ENCODE measurements at places on chromosomes 16 and 17.

DNA sequence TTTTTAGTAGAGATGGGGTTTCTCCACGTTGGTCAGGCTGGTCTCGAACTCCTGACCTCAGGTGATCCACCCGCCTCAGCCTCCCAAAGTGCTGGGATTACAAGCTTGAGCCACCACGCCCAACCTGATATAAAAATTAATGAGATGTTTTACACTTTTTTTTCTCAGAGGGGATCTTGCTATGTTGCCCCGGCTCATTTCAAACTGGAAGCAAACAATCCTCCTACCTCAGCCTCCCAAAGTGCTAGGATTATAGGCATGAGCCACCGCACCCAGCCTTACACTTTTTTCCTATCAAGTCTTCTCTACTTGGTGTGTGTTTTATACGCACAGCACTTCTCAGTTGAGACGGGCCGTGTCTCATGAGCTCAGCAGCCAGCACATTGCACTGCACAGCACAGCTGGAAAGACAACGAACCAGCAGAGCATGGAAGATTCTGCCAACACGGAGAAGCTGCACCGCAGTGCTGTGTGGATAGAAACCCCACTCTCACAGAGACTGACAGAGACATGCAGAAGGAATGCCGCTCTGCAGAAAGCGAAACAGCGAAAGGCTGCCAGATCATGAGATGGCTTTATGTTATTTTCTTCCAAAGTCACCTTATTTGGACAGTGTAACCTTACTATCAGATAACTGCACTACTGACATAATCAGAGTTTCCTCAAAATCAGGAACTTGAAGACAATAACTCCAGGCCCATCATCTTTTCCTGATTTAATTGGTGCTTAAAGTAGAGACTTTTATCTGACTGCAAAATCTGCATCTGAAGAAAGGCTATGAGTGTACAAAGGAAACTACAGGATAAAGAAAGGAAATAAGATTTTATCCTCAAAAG is 6.5 kb upstream of the QRICH2 start:
- DNase-seq = no peak

- DNase-seq = no peak
Observed at GRCh38 chr17:66573078-66573477, 261.8 kb upstream of the CACNG5 start.

DNA sequence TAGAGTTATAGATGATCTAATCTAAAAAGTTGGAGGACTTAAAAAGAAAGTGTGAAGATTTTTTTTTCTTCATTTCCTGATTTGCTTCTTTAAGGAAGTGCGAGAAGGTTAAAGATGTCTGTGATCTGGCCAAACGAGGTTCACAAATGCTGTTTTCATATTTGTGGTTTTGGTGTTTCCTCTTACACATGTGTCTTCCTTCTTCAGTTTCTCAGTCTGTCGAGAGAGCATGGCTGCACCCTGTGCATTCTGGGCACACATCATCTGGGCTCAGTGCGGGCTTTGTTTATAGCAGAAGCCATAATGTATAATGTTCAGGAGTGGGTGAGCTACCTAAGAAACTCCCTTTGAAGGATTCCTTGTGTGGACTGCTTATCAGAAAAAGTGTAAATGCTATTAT is 260.4 kb upstream of the TBX2 start:
- DNase-seq = peak; percentile 5

DNA sequence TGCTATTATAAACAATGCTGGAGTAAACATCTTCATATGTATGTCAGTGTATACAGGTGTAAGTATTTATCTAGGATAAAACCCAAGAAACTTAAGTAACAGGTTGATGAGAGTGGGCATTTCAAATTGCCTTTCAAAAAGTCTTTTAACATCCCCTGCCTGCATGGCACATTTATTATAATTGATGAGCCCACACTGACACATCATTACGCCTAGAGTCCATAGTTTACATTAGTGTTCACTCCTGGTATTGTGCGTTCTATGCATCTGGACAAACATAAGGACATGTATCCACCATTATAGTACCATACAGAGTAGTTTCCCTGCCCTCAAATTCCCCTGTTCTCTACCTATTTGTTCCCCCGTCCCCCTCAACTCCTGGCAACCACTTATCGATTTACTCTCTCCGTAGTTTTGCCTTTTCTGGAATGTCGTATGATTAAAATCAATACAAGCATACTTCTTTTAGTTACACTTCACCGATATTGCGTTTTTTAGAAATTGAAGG is 53.7 kb downstream of the NACA2 start:
- DNase-seq = no peak

DNA sequence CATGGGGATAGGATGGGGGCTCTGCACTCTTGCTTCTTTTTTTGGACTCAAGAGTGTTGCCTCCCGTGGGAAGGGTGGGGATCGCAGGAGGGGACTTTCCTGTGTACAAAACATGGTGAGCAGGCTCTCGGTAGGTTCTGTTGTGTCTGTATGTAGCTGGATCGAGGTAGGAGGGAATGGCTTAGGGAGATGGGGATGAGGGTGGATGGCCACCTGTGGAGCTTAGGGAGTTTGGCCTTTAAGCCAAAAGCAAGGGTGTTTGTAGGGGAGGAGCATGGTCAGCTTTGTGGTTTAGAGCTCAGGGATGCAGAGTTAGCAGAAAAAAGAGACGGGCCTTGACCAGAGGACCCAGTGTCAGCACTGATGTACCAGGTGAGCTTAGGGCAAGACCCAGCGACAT is 11.0 kb upstream of the EDC4 start:
- no peak for DNase-seq

DNA sequence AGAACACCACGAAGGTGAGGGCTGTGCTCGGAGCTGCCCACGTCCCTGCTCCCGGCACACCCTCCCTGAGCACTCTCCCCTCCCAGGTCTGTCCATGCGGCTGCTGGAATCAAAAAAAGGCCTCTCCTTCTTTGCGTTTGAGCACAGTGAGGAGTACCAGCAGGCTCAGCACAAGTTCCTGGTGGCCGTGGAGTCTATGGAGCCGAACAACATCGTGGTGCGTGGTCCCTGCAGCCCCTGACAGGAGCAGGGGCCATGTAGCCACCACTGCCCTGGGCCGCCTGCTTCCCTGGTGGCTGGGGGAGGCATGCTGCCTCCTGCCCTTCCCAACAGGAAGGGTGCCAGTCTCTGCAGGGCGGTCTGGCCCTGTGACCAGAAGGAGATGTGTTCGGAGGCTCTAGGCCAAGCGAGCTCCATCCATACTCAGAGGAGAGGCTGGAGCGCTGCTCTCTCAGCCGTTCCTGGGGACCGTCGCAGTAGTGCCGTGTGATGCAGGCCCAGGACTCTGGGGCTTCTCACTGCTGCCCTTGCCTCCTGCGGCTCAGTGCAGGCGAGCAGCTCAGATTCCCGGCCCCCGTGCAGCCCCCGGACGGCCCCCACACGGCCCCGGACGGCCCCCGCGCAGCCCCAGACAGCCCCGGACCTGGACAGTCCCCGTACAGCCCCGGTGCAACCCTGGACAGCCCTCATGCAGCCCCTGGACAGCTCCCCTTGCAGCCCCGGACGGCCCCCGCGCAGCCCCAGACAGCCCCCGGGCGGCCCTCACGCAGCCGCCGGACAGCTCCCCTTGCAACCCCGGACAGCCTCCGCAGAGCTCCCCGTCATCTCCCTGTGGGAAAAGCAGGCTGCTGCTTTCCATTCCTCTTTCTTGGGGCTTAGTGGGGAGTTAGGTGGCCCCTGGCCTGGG is 20.5 kb downstream of the TCF25 start:
- DNase-seq = no peak

- no peak for DNase-seq
Observed at GRCh38 chr17:32484628-32485027, 2.2 kb upstream of the CDK5R1 start.

DNA sequence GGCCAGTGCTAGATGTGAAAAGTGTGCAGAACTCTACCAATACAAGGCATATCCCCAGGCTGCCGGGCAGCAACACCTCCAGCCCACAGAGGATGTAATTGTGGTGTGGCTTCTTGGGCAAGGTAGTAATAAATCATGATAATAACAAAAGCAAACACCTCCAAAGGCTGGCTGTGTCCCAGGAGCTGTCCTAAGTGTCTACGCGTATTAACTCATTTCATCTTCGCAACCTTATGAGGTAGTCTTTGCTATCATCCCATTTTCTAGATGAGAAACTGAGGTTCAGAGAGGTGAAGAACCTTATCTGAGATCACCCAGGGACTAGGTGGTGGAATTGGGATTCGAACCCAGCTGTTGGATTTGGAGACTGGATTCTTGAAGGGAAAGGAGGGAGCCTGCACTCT is 5.3 kb downstream of the PDK2 start:
- DNase-seq = no peak

DNA sequence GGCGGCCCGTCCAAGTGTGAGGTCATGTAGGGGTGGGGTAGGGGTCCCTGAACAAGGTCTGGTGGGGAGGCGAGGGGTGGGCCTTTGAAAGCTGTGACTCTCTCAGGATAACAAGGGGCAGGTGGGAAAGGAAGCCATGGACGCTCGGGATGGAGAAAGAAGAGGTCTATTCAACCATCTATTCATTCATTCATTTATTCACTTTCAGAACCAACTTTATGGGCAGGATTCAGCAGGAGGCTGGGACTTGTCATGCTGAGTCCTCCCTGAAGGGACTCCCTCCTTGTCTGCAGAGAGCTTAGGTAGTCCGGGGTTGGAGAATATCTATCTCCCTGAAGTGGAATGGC is 8.6 kb upstream of the CD300A start:
- DNase-seq = no peak

GRCh38 chr16:84818989-84819643 is 669 bp upstream of the CRISPLD2 start:
- DNase-seq = no peak

- no peak for DNase-seq
Observed at GRCh38 chr17:77462553-77463497, 322.1 kb downstream of the SEC14L1 start.

DNA sequence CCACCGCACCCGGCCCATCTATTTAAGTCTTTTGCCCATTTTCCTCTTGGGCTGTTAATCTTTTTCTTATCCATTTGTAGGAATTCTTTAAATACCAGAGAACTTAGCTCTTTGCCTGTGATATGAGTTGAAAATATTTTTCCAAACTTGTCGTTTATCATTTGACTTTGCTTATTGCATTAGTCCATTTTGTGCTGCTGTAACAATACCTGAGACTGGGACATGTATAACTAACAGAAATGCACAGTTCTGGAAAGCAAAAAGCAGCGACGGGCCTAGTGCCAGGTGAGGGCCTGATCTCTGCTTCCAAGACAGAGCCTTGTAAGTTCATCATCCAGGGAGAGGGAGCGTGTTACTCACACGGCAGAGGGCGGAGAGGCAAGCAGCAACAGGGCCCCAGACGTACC is 25.6 kb upstream of the BHLHA9 start:
- DNase-seq = no peak

Data from stimulated activated CD8-positive, alpha-beta memory T cell treated with anti-CD3 and anti-CD28 coated beads, Interleukin-2, amount 100 ng/mL, for 48 hours (primary cell).